M059J (cell line): ENCODE measurements at places on chromosomes 3 and 15. TPM values are rescaled to one million over a fixed set of nuclear protein-coding genes. Genes with fewer than 3 reads are reported as not detected.

Gene ACAN
- total RNA-seq = not detected in 2 replicates

- no peak for DNase-seq
Observed at GRCh38 chr15:64333516-64333915, 22.5 kb downstream of the CSNK1G1 start.

DNA sequence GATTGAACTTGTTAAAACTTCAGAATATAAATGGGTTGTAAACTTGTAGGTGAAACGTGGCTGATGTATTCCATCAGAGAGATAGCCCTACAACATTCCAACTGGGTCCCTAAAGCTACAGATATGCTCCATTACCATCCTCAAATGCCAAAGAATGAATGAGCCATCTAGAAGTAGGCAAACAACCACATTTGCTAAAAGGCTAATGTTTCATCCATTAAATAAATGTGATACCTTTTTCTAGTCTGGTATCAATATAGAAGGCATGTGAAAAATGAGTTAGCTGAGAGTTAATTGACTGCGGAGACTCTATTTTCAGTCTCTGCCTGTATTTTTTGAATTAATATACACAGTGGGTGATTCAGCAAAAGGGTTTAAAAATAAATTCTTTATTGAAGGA lies 203.8 kb downstream of the RBMS3 start:
- DNase-seq = no peak

Gene ACKR4
- total RNA-seq = 0.20 and 0.44 TPM in 2 replicates

DNA sequence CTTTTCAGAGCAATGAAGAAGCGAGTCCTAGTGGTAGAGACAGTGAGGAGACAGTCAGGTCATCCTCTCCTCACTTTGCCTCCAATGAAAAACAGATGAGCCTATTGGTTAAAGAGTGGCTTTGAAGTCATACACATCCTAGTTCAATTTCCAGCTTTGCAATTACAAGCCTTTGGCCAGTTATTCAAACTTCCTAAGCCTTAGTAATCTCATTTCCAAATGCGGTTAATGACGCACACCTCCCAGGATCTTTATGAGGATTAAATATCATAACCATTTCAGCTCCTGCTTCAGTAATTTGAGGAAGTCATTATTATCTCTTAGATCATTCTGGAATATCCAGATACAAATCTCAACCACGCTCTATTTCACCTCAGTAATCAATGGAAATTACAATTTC lies 10.0 kb upstream of the ST6GAL1 start:
- DNase-seq = no peak

- DNase-seq = peak; percentile 94
Observed at GRCh38 chr15:59656897-59657634, at the start of gene GTF2A2. Gene GTF2A2, minus strand, starts transcription at chr15:59657515. Its CDS starts 5,238 bp downstream, at chr15:59652277.

DNA sequence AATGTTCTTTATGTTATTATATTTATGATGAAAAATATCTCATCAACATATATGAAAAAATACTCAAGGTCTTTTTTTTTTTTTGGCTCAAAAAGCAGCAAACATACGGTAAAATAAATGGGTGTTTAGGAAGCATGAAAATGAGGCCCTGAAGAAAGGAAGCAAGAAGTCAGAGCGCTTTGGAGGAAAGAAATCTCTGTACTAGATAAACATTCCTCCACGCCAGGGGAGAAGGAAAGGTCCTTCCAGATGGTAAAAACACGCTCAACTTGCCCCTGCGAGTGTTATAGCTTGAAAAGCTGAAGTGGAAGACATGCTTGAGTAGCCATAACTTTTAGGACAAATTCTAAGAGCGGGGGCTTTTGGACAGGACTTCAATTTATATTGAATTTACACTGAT lies 52.9 kb downstream of the FEM1B start:
- DNase-seq = no peak

DNA sequence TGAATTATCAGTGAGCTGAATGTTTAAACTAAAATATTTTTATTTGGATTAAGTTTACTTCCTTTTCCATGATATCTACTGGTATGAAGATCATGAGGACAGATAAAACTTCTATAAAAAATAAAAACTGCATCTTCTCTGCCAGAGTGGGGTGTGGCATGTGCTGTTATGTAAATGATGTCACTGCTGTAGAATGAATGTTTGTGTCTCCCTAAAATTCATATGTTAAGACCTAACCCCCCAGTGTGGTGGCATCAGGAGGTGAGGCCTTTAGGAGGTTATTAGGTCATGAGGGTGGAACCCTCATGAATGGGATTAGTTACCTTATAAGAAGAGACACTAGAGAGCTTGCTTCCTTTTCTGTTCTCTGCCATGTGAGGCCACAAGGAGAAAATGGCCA lies 178.7 kb upstream of the DPH6 start:
- DNase-seq = peak; percentile 20

Gene SEMA3F
- 3.7 and 6.6 TPM in 2 replicates for total RNA-seq

Gene ARPIN
- 2.0 and 5.2 TPM in 2 replicates for total RNA-seq

GRCh38 chr3:167716920-167717319 lies 17.8 kb downstream of the PDCD10 start:
- no peak for DNase-seq

DNA sequence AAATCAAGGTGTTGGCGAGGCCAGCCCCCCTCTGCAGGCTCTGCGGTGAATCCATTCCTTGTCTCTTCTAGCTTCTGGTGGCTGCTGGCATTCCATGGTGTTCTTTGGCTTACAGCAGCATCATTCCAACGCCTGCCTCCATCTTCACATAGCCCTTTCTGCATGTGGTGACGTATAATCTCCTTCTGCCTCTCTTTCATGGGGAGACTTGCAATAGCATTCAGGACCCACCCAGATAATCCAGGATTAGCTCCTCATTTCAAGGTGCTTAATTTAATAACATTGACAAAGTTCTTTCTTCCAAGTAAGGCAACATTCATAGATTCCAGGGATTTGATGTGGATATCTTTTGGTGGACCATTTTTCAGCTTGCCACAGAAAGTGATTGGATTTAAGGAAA lies 35.8 kb downstream of the ISG20 start:
- no peak for DNase-seq

GRCh38 chr15:50051811-50052419 lies 67.1 kb downstream of the ATP8B4 start:
- DNase-seq = peak; percentile 77

- no peak for DNase-seq
Observed at GRCh38 chr15:77684341-77685081, 51.8 kb upstream of the LINGO1 start.

Gene TRIP4
- total RNA-seq = 10.5 and 10.6 TPM in 2 replicates

Gene ACVR2B
- 0.74 and 0.81 TPM in 2 replicates for total RNA-seq

DNA sequence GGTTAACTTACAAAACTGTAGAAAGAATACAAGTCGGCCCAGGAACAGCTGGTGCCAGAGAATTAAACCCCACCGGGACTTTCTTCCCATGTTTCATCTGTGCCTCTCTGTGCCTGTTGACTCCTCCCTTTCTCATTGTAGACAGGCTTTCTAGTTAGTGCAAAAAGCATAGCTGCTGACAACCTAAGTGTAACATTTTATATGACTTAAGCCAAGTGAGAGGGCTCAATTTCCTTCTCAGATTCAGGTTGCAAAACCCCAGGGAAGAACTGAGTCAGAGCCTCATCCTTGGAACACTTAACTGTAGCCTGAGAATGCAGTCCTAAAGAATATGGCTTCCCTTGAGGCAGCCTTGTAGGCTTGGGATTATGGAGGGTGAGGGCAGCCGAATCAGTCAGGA lies 302.5 kb upstream of the AZI2 start:
- no peak for DNase-seq

Gene EIF4G1
- total RNA-seq = 231 and 422 TPM in 2 replicates

Gene ASB14
- total RNA-seq = not detected in 2 replicates

Gene SCAANT1
- not detected in 2 replicates for total RNA-seq

Gene KIF7
- total RNA-seq = 1.9 and 6.4 TPM in 2 replicates

Gene MITF
- 6.3 and 11.7 TPM in 2 replicates for total RNA-seq

- DNase-seq = no peak
Observed at GRCh38 chr15:31452595-31453557, 126.2 kb downstream of the KLF13 start.

GRCh38 chr3:111781561-111782446 lies 77.3 kb upstream of the PHLDB2 start:
- DNase-seq = peak; percentile 36

- DNase-seq = peak; percentile 87
Observed at GRCh38 chr15:62957130-62957529, 85.4 kb upstream of the TPM1 start.

DNA sequence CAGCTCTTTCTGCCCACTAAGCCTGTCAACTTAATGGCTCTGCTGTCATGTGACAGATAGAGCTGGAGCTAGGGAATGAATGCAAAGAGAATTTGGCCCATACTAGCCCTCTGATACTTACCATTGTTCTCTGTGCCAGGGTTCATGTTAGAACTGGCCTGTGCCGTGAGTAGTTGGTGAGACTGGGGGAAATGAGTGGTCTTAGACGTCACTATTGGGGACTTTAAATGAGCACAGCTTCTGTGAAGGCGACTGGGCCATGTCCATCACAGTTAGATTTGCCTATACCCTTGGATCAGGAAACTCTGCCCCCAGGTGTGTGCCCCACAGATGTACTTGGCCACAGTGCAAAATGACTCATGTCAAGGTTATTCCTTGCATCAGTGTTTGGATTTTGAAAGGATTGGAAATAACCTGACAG lies 124.9 kb downstream of the PTPRG start:
- peak; percentile 30 for DNase-seq
